ENCODE measurements at places on chromosomes 7 and 10.

DNA sequence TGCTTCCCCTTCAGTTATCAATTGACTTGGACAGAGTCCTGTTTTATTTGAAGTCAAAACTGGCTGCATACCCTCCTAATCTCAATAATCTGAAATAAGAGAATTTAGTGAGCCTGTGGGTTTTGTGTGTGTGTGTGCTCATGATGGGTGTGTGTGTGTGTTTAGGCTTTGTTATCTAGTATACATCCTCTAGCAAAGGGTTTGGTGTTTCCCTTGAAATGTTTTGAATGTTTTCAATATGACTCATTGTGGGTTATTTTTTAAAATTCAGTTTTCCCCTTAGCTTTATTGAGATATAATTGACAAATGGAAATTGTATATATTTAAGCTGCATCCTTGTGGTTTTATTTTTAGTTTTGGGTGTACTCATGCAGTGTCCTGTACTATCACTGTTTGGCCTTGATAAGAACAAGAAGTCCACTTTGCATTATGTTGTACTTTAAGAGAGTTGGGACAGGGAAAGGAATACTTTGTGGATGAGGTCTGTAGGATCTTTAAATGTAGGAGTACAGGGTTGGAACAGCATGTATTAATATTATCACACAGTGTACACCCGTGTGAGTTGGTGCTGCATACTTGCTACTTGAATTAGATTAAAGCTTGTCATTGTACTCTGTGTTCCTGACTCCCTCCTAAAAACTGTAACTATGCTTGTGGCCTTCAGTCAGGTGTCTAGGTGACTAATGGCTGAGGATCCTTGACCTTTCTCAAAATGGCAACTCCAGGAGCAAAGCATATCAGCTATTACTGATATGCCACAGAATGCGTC, 58.3 kb downstream of the VCL start:
- peak; percentile 81 for DNase-seq

DNA sequence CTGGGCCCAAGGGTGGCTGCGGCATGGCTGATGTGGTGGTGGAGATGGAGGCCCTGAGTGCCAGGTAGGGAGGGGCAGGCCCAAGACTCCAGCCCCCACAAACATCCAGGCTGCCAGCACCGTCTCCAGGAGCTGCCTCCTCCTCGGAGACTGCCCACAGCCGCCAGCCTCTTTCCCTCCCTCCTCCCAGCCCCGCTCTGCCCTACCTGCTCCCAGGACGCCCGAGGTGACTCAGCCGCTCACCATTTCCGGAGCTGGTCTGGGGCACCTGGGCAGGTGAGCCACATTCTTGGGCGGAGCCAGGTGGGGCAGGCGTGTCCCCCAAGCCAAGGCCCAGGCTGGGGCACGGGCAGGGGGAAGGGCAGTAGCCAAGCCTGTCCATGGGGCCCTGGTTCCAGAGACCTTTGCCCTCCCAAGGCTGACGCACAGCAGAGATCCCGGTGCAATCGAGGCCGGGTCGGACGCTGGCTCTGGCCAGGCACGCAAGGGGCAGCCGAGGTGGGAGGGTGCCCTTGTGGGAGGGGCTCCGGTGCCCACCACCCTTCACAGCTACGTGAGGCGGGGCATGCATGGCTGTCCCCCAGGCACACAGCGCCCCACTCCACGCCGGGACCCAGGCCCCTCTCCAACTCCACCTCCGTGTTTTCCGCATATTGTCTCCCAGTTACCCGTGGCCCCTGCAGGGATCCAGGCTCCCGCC, 8.8 kb downstream of the ADAP1 start:
- DNase-seq: no peak

- no peak for DNase-seq
Observed at GRCh38 chr10:63093227-63093626, 39.9 kb upstream of the NRBF2 start.

- DNase-seq: no peak
Observed at GRCh38 chr7:133983685-133984419, 143.3 kb upstream of the LRGUK start.

- no peak for DNase-seq
Observed at GRCh38 chr10:78828647-78829539, 239.9 kb upstream of the ZMIZ1 start.

DNA sequence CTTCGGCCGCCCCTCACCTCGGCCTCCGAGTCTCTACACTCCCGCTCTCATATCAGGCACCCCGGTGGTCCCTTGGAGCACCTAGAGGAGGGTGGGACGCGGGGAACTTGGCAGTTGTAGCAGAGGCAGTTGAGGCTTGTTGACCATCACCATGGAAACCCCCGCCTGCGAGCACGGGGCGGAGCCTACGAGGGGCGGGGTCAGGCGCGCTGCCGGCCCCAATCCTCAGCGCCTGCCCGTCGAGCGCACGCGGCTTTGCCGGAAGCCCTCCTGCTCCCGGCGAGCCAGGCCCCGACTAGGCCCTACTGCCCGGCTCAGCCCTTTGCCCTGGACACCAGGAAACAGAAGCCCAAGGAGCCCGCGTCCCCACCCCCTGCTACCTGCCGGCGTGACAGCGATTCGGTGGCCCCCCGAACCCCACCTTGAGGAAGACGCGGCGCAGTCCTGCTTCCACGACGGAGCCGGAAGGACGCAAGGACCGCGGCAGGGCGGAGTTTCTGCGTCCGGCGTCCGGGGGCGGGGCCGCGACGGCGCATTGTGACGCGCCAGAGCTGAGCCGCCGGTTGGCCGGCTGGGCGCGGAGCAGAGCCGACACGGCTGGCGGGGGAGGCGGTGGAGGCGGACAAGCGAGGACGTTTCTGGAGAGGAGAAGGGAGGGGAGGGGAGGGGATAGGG, at the start of gene HNRNPF:
Gene HNRNPF (minus strand): TSS at position 477 of the 675 bp plus-strand sequence. CDS start 21,302 bp downstream, outside the sequence.
- DNase-seq: peak; percentile 96
